Cortex of kidney (tissue), 1 donor: ENCODE measurements at places on chromosomes 3 and 15.

DNA sequence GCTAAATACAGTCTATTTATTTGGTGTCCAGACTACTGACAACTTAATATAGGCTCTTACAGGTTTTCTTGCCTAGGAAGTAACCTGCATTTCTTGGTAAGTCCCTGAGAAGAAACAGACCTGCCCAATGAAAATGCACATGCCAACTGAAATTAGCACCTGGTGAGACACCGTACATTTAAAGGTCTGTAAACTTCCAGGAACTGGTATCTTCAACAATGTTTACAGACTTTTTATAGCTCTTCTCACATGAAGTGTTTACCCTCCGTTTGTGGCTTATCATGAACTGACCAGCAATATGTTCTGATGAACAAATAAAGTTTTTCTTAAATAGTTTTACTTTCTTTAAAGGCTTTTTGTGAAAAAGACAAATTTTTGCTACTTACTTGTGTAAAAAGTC lies 93.3 kb downstream of the PCCB start:
- DNase-seq: no peak

GRCh38 chr3:47008851-47009224 lies 29.4 kb downstream of the NBEAL2 start:
- DNase-seq: no peak

GRCh38 chr3:172808969-172809546 lies 58.5 kb downstream of the ECT2 start:
- DNase-seq: no peak

DNA sequence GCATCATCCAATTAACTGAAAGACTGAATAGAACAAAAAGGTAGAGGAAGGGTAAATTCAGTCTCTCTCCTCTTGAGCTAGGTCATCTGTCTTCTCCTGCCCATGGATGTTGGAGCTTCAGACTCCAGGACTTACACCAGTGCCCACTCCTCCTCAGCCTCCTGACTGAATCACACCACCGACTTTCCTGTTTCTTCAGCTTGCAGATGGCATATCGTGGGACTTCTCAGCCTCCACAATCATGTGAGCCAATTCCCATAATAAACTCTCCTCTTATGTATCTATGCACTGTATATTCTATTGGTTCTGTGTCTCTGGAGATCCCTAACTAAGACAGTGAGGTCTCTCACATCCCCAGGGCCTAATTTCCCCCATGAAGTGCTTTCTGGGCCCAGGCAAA lies 140.4 kb downstream of the CD47 start:
- no peak for DNase-seq

GRCh38 chr3:31050296-31050695 lies 155.8 kb upstream of the GADL1 start:
- no peak for DNase-seq

GRCh38 chr3:123258359-123258758 lies 56.6 kb downstream of the SEC22A start:
- DNase-seq: no peak
